ENCODE measurements at places on chromosomes 2 and 18.

DNA sequence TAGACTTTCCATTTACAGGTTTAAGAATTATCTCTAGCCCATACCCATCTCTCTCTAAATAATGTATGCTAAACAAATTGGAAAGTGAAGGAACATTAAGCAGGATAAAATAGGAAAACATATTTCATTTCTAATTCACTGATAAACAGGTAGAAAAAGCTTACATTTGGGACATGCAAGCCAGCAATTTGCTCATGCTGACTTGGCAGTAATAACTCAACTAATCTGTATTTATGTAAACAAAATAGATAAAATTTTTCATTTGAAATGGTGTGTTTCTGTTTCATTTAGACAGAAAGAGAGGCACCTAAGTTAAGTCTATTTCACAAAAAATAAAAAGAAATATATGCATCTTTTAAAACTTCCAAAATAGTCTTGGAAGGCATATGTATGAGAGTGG, 877.3 kb upstream of the LRRTM1 start:
- DNase-seq, result no peak

DNA sequence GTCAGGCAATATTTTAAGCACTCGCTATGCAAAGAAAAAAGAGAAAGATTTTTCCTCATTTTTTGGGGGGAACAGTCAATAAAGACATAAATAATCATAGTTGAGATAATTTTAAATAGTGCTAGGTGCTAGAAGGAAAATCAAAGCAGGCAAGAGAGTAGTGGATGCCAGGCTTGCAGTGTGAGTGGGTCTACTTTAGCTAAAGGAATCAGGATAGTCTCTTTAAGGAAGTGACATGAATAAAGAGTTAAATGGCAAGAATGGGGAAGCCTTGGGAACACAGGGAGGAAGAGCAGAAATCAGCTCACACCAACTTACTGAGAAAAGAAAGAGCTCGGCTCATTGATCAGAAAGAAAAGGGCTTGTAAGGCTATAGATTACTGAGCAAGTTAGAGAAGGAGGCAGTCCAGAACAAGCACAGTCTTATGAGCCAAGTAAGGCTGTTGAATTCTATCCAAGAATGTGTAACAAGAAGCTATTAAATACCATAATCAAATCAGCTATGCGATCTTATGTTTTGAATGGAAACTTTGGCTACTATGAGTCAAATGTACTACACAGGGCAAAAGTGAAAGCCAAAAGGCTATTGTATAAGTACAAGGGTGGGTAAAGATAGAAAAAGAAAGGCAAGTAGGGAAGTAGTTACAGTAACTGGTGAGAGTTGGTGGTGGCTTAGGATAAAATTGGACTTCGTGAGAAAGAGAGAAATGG, 833.8 kb upstream of the PIK3C3 start:
- no peak for DNase-seq

- DNase-seq, result peak; percentile 46
Observed at GRCh38 chr2:55112229-55113031, 62.2 kb upstream of the RTN4 start.

DNA sequence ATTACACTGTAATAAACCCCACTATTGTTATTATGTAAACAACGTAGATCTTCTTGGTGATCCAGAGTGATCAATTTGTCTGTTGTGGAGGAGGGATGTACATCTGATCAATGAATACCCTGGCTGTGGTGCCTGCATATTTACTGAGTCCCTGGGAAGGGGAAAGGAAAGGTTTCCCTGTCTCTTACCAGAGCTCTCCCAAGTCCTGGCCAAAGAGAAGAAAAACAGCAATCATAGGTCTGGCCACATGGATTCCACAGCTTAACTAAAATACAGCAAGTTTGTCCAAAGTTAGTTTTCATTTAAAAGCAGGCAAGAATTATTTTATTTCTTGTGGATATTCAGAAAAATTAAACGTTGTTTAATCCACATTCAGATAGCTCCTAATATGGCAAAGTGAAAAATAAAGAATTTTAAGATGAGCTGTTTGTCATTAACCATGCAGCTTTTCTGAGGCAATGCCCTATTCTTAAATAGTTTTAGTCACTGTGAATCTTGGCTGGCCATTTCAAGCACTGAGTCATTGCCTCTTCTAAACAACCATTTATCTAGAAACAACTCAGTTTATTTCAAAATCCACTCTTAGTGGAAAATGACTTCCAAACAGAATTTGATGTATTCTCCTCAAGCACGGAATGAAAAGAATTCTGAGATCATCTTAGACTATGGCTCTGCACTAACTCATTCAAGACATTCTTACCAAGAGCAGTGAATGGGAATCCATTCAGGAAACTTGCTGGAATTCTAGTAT, 1004.4 kb upstream of the CDH2 start:
- DNase-seq, result no peak

GRCh38 chr2:165872101-165872791, 78.2 kb upstream of the GALNT3 start:
- no peak for DNase-seq

GRCh38 chr2:156192468-156192867, 140.1 kb downstream of the NR4A2 start:
- DNase-seq, result no peak

GRCh38 chr2:216564611-216565010, 66.0 kb downstream of the RPL37A start:
- DNase-seq, result no peak

DNA sequence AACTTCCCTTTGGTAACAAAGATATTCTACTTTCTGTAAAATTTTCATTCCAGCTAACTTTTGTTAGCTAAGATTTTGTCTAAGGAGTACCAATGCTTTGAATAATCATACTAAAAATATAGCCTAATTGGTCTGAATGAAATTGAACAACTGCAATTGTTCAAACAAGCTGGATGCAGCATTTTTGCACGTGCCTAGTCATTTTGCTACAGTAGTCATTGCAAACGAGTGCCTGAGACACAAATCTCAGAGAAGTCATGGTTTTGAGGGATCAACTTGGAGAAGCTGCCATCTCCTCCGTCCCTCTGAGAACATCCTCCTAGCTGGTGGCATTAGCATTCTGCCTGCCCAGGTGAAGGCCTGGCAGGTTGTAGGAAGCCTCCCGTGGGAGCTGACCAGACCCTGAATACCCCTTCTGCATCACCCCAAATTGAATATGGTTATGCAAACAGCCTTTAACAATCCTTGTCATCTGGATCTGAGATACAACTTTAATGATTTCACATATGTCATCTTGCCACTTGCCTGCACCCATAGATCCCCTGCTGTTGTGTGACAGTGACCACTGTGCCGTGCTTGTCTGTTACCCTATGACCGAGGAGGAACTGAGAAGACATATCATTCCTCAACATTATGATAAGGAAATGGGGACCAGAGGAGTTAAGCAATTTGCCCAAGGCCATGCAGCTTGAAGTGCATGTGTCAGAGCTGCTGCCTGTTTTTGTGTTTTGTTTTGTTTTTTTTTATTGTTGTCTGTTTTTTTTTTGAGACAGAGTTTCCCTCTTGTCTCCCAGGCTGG, 29.1 kb upstream of the MGAT4A start:
- DNase-seq, result no peak

DNA sequence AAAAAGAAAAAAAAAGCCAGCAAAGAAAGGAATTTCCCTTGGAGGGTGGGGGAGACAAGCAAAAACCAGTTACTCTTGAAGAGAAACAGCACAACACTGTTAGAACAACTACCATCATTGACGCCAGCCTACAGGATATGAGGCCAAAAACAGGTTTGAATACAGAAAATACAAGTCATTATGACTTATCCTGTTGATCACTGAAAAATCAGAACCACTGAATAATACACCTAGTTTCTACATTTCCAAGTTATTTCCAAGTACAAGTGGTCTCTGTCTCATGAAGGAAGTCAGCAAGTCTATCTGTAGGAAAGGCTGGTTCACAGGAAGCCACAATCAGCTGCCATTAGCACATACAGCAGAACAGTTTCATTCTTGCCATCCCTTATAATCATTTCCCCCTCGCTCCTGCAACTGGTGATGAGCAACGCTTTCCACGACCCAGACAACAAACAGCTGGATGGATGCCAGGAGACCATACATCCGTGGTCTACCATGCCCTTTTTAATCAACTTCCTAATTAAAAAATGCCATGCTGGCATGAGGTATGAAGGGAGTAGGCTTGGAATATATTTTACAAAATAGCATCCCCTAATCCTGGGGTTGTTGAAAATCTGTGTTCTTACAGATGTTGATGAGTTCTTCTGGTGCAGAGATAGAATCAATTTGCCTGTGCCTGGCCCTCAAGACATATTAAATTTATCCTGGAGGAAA, 10.4 kb downstream of the MYT1L start:
- no peak for DNase-seq

- no peak for DNase-seq
Observed at GRCh38 chr2:10236571-10237391, 65.9 kb upstream of the HPCAL1 start.

GRCh38 chr2:46471697-46472096, 7.7 kb upstream of the TMEM247 start:
- no peak for DNase-seq

DNA sequence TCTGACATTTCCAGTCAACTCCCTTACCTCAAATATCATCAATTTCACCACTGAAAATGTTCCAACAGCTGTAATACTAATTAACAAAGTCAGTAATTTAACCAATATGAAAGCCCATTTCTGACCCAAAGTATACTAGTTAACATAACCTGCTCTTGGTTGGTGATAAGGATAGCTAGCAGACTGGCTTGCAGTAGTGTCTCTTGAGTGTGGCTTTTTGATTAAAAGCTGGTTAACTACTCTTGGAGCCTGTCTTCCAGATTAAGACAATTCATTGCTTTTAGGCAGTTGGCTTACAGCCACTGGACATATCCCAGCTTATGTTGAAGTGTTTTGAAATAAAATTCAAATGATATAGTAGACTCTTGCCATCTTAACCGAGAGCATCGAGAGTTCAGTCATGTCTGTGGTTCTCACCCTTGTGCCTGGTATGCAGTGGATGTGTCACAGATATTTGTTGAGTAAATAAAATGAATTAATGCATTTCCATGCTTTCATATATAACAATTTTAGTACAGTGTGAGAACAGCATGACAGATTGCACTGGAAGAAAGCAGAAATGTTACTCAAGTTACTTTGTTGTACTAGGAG, 158.1 kb downstream of the TANC1 start:
- DNase-seq, result no peak

GRCh38 chr2:233354971-233355574, 779 bp downstream of the DGKD start:
- no peak for DNase-seq

DNA sequence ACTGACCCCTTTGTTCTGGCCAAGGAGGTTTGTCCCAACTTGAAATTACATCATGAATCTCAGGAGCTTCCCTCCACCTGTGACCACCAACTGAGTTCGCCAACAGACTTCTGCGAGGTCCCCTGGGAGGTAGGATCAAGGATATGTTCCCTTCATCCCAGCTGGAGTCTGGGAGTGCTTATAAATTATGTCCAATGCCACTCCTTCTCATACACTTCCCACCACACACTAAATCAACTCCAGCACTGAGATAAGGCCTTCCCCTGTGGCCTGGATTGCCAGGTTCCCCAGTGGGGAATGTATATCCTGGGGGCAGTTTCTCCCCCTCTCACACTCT, 99.2 kb downstream of the RND3 start:
- no peak for DNase-seq

- DNase-seq, result no peak
Observed at GRCh38 chr18:44537526-44537925, 143.2 kb upstream of the SETBP1 start.

- no peak for DNase-seq
Observed at GRCh38 chr2:234156326-234156725, 105.8 kb downstream of the SPP2 start.

GRCh38 chr2:102029405-102029804, 37.6 kb downstream of the IL1R2 start:
- DNase-seq, result no peak

DNA sequence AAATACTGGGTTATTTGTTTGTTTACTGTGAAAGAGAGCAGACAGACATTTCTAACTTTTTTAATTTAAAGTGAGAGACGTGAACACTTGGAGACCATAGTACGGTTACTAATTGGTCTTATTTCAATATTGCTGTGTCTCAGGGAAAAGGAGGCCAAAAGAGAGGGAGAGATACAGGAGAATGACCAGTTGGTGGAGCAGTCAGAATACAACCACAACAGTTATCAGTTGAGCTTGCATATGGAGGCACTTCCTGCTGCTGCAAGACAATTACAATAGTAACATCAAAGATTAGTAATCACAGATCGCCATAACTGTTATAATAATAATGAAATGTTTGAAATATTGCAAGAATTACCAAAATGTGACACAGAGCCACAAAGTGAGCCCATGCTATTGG, 58.2 kb downstream of the TWSG1 start:
- DNase-seq, result no peak
